ENCODE measurements at places on chromosomes 6 and 20. TPM values are rescaled to one million over a fixed set of nuclear protein-coding genes. Genes with fewer than 3 reads are reported as not detected.

SLC17A1 gene
- total RNA-seq: not detected

GNAS-AS1 gene
- total RNA-seq: not detected

PI16 gene
- 0.98 TPM for total RNA-seq

EPHA7 gene
- not detected for total RNA-seq

C20orf141 gene
- not detected for total RNA-seq

WTAP gene
- total RNA-seq: 75.4 TPM

CST1 gene
- 0.80 TPM for total RNA-seq

PSMB1 gene
- total RNA-seq: 423 TPM

GDAP1L1 gene
- not detected for total RNA-seq

NT5E gene
- 258 TPM for total RNA-seq

SOX18 gene
- 25.2 TPM for total RNA-seq

REM1 gene
- not detected for total RNA-seq

HCRTR2 gene
- total RNA-seq: not detected

MEI4 gene
- not detected for total RNA-seq

HMGCLL1 gene
- not detected for total RNA-seq

SPEF1 gene
- total RNA-seq: not detected

Data from mammary microvascular endothelial cell (primary cell).